Daoy (cell line): ENCODE measurements at places on chromosomes 1 and 21.
A peak's percentile ranks its signal among the peaks of the same experiment; 100 is the strongest.

- DNase-seq: no peak
Measured at GRCh38 chr21:36705679-36706481, 7.0 kb downstream of the SIM2 start.

- DNase-seq: no peak
Measured at GRCh38 chr1:221188458-221188857, 309.2 kb downstream of the HLX start.

- DNase-seq: peak; percentile 84
Measured at GRCh38 chr1:31815752-31816500, at the start of gene SPOCD1. Gene SPOCD1, minus strand, starts transcription at chr1:31816022. Its CDS starts 689 bp downstream, at chr1:31815333.

DNA sequence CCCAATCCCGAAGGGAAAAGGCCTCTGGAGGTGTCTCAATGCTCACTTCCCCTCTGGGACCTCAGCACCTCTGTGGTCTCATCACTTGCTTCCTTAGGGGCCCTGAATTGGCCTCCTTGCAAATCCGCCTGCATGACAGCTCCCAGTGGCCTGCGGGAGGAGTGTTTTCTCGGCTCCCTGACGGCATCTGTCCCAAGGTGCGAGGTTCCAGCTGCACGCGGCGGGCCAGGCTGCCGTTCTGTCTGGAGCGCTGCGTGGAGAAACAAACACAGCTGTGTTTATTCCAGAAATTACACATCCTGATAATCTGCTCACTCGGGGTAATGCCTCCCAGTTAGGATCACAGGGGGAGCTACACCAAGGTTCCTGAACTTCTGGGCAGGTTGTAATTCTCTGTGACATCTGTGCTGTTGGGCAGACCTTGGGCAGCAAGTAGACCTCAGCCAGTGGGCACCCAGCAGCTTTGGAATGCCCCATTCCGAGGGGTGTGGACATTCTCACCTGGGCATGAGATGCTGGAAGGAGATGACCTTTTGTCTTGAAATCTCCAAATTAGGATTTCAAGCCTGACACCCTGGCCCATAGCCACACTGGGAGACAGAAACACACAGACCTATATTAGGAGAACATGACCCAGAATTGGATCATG is 18.2 kb downstream of the EPHB2 start:
- no peak for DNase-seq

GRCh38 chr1:22263359-22263758 is 120.5 kb upstream of the WNT4 start:
- DNase-seq: no peak

DNA sequence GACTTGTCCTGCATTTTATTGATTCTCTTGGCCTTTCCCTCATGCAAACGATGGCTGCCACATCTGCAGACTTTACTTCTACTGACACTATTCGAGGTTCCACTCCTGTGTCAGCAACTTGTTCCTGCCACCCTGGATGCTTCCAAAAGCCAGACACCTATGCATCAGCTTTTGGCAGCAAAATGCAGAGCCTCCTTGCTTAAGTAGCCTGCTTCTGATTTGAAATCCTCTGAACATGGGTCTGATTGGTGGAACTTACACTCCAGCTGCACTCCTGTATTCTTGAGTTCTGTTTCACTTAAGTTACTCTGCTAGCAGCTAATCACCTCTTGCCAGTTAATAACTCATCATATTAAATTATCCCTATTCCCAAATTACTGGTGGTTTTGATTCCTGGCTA is 152.1 kb upstream of the FMN2 start:
- DNase-seq: no peak

DNA sequence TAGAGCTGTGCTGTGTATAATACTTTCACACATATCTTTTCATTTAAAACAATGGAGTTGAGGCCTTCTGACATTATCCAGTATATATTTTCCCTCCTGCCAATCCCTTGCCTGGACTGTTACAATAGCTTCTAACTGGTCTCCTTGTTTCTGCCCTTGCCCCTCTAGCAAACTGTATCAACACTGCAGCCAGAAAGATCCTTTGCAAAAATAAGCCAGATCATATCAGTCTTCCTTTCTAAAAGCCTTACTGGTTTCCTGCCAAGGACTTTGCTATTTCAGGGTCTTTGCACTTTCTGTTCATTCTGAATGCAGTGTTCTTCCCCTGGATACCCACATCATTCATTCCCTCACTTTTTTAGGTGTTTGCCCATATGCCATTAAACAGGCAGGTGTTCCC is 370.1 kb downstream of the PTBP2 start:
- no peak for DNase-seq

- DNase-seq: no peak
Measured at GRCh38 chr1:169495916-169496315, 10.2 kb upstream of the SLC19A2 start.

DNA sequence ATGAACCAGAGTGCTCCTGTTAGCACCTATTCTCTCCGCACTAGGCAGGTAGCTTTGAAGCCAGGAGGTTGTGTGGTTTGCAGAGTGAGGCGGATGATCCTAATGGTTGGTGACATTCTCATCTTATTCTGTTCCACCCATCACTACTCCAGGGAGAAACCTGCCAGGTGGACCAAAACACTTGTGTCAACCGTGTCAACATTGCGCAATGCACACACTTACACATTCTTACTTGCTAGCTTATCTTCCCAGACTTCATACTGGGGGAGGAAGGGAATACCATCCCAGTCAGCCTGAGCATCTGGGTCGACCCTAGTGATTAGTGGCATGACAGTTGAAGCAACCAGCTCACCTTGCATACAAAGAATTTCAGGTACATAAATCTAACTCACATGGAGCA is 236.9 kb downstream of the RPS6KC1 start:
- no peak for DNase-seq

DNA sequence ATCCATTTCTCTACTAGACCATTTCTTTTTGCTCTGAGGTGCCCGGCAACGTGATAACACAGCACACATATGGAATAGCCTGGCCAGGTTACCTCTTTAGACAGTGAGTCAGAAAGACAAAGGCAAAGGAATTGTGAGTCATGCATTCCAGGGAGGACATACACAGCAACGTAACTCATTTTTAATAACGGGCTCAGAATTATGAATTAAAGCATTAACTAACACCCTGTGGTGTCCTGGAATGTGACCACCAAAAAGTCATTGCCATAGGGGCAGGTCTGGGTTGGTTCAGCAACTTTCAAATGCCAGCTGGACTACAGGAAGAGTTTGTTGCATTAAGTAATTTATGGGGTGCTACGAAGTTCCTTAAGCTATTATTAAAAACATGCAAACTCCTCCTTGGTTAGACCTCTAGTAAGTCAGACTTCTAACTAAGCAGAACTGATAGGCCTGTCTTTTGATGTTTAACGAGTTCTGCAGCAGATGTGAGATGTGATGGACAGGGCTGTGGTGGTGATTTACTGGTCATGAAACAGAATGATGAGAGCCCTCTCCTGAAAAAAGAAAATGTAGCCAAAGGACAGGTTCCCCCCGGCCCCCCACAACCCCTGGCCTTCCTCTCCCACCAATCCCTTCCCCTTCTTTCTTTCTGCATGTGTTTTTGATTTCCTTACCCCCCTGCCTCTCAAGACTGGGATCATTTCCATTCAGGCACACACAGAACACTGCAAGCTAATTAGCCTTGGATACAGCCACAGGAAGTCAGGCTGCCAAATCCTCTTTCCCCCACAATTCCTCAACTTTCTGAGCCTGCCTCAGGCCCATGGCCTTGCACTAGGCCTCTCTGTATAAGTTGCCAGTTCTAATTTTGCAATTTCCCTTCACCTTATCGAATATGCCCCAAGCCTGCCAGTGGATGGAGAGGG is 88.9 kb upstream of the HAO2 start:
- peak; percentile 91 for DNase-seq

DNA sequence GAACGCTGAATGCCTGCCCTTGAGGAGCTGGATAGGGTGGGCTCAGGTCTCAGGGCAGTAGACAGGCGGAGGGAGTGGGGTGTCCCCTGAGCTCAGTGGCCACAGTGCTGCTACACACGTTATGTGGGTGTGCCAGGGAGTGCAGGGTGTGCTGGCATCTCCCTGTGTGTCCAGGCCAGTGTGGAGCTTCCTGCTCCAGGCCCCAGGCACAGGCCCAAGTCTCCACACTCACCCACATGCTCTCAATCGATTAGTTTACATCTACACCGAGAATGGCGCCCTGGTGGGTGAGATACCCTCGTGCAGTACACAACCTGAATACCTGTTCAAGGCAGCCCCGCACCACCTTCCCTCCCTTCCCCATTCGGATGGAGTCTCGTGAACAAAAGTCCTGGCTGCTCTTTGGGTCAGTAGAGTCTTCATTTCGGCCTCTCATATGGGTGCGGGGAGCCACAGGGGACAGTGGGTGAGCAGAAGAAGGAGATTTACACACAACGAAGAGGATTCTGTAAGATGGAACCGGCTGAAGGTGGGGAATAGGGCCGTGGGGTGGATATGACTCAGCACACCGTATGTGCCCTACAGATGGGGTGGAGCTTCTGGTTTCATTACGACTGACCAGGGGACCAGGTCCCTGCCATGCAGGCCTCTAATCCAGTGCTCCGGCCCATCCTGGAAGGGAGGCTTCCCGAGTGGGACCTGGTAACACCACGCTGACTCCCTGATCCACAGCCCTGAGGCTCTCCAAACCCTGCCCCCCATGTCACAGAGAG is 93.3 kb downstream of the SPSB1 start:
- DNase-seq: peak; percentile 34

DNA sequence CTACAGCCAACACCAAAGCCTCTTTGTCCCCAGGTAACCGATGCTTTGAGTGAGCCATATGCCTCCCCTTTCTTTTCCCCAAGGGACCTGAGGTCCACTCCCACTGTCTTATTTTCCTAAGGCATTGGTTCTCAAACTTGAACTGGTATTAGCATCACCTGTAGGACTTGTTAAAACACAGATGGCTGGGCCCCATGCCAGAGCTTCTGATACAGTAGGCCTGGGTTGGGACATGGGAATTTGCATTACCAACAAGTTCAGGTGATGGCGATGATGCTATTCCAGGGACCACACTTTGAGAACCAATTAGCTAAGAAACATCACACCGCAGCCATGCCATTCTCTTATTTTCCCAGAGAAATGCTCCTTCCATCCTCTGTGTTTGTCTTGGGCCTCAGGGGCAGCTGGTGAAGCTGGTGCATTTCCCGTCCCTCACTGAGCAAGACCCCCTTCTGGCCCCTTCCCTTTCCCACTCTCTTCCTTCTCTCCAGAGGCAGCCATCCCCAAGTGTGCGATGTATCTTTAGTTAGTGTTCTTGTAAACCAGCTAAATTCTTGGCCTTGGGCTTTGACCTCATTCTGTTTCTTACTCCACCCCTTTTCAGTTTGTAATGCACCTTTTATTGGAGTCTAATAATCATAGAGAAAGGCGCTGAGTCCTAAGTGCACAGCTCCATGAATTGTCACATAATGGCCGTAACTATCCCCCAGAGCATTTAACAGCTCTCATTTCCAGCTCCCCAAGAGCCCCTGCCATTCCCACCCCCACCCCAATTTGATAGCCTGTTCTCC is 14.2 kb upstream of the TTC22 start:
- no peak for DNase-seq

- DNase-seq: peak; percentile 62
Measured at GRCh38 chr1:198560161-198560560, 19.7 kb upstream of the ATP6V1G3 start.

DNA sequence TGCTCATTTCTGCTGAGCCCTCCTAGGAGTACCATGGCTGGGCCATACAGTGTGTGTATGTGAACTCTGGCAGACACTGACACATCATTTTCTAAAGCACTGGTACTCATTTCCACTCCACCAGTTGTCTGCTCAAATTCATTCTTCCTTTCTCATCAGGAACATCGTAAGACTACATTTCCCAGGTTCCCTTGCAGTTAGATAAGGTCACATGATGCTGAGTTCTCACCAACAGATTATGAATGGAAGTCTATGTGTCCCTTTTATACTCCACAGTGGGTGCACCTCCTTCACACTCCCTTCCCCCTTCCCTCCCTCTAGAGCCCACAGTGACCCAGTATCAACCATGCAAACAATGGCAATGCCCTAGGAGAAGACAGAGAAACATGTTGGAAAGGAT is 38.3 kb upstream of the PAX7 start:
- DNase-seq: no peak
